Activated B cell treated with CpG ODN at 0.5 μM for 24 hours (primary cell): ENCODE measurements at places on chromosomes 7 and 10.

GRCh38 chr7:42572056-42572455, 335.0 kb upstream of the GLI3 start:
- no peak for DNase-seq

- DNase-seq: no peak
These were observed 190.4 kb downstream of the SLC25A13 start for GRCh38 chr7:96131525-96131924.

DNA sequence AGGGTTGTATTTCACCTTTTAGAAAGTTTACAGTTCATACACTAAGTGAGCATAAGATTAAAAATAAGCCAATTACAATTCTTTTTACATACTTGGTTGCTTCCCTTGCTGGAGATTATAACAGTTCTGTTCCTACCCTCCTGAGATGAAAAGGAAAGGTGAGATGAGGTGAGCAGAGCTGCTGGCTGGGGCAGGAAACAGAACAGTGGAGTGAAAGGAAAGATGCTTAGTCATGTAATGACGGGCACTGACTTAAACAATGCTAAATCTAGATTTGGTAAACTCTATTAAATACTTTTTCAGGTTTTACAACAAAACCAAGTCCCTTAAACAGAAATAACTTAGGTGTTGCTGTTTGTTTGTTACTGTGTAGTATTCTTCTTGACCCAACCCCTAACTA, 19.9 kb upstream of the ZEB1 start:
- DNase-seq: no peak

GRCh38 chr7:128876586-128876977, 13.9 kb downstream of the ATP6V1F start:
- no peak for DNase-seq

DNA sequence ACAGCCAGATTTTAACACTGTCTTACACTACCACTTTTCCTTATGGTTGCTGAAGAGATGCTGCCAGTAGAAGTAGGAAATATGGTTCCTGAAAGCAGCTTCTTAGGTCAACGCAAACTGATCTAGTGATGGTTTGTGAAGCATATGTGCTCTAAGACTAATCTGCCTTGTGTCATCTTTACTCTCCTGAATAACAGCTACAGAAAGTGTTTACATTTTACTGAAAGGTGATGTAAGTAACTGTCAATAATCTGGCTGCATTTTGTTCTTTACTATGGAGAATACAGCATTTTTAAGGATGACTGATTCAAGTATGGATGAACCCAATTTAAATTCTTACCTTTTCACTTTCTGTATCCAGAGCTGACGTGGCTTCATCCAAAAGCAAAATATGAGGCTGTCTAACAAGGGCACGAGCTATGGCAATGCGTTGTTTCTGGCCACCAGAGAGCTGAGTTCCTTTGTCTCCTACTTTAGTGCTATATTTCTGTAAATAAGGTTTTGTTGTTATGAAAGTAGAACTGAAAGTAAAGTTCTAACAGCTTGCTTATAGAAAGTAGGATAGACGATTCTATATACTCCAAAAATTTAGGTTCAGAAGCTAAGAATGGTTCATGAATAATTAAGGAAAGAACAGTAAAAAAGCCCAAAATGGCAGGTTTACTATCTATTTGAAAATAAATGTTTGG, 30.2 kb upstream of the ABCB4 start:
- DNase-seq: no peak

GRCh38 chr7:10998996-10999757, 25.5 kb downstream of the PHF14 start:
- no peak for DNase-seq

- no peak for DNase-seq
These were observed 892.6 kb downstream of the XPNPEP1 start for GRCh38 chr10:109030581-109031210.

DNA sequence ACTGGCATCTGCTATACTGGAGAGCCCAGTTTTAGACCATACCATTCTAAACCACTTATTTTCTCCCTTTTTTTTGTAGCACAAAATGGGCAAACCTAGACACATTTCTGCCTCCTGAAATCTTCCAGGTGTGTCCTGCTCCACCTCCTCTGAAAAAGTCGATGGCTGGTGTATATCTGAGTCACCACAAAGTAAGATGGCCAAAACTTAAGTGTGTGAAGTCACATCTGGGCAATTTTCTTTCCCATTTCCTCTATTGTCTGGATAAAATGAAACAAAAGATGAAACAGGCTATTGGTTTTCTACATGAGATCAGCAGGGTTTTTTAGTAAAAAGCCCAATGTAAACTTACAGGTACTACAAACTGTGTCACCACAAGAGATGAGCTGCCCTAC, 65.5 kb downstream of the OSBPL3 start:
- no peak for DNase-seq

GRCh38 chr10:26696786-26697162, 727 bp upstream of the PDSS1 start:
- no peak for DNase-seq

DNA sequence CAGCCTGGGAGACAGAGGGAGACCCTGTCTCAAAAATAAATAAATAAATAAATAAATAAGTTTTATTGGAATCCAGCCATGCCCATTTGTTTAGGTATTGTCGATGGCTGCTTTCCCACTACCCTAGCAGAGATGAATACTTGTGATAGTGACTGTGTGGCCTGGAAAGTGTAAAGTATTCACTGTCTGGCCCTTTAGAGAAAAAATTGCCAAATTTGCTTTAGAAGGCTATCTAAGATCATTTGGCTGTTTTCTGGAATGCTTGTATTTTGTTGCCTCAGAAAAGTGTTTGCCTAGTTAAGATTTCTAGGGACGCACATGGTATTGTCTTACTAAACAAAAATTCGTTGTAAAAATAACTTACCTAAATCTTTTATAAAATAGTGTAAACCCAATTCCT, 35.4 kb downstream of the CHN2 start:
- no peak for DNase-seq

DNA sequence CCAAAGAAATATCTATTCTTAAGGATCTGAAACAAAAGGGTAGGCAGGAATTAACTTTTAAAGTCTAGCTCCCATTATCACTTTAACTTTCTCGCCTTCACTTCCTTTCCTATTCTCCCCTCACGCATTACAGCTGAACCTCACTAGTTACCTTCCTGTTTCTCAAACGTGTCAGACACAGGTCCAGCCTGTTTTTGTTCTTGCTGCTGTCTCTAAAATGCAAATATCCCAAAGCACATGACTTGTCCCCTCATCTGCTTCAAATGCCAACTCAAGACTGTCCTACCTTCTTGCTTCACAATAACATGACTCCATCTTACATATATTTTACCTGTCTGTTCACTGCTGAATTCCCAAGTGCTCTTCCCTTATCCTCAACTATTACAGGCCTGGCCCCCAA, 17.6 kb downstream of the ZDHHC6 start:
- no peak for DNase-seq
